Pancreas (tissue), 10 donors: ENCODE measurements at places on chromosomes 4 and X. TPM values are rescaled to one million over a fixed set of nuclear protein-coding genes. Genes with fewer than 3 reads are reported as not detected.

Gene TBX22
- not detected for polyA plus RNA-seq

Gene SHROOM2
- 3.8 TPM for polyA plus RNA-seq

DNA sequence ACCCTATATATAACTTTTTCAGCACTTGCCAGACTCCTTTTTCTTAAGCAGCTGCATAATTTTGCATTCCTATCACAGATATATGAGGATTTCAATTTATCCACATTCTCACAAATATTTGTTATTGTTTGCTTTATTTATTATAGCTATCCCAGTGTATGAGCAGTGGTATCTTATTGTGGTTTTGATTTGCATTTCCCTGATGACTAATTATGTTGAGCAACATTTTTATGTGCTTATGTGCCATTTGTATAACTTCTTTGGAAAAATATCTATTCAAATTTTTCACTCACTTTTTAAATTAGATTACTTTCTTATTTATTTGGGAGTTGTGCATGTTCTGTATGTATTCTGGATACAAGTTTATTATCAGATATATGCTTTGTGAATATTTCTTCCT, 361.9 kb downstream of the KCTD8 start:
- no peaks in the 10 kb centered on the region for H3K36me3 ChIP-seq
- no peak for DNase-seq
- no peak overlapping the region for H3K27ac ChIP-seq
- H3K4me1 ChIP-seq = no peaks in the 10 kb centered on the region
- no peak overlapping the region for H3K4me3 ChIP-seq
- no peaks in the 10 kb centered on the region for H3K27me3 ChIP-seq

- DNase-seq = no peak
- H3K4me1 ChIP-seq = no peaks in the 10 kb centered on the region
- no peaks in the 10 kb centered on the region for H3K36me3 ChIP-seq
- no peak overlapping the region for H3K4me3 ChIP-seq
Measured at GRCh38 chrX:71183341-71183740, 38.7 kb downstream of the NLGN3 start.

Gene KLB
- polyA plus RNA-seq = 0.94 TPM

DNA sequence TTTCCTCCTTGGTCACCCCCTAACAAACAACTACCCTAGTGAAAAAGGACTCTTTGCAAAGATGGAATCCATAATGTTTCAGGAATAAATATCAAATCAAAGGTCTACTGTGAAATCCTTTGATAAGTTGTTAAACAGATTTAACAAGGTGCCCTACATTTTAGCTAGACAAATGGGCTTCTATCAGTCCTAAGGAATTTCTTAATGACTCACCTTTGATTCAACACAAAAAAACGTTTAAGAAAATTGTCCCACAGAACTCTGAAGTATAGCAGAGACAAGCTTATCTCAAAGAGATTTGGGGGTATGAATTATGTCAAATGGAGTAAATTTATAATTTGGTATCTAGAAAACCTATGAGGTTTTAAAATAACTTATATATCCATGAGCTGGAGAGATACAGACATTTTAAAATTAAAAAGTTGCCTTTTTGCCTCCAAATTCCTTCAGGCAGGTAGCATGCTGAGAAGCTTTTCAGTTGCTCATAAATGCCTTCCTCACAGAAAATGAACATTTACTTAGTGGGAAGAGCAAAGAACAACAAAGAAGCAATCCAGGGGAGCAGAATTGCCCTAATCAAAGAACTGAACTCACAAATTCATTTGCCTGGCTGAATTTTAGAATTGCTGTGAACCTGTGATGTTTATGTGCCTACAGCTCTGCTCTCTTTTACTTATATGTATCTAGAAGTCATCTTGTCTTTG, 649.3 kb downstream of the STPG2 start:
- H3K27me3 ChIP-seq = no peaks in the 10 kb centered on the region
- no peaks in the 10 kb centered on the region for H3K36me3 ChIP-seq
- H3K27ac ChIP-seq = no peak overlapping the region
- DNase-seq = no peak
- no peaks in the 10 kb centered on the region for H3K4me1 ChIP-seq
- no peak overlapping the region for H3K4me3 ChIP-seq

Gene COX7B2
- not detected for polyA plus RNA-seq

Gene PAGE2
- polyA plus RNA-seq = not detected

Gene DGKK
- not detected for polyA plus RNA-seq

Gene KLHL4
- polyA plus RNA-seq = 0.21 TPM

GRCh38 chr4:120923207-120923522, 639 bp upstream of the PRDM5 start:
- H3K36me3 ChIP-seq = no peaks in the 10 kb centered on the region
- H3K4me3 ChIP-seq = peak overlapping the region; percentile 80
- peaks cover 32% of the 10 kb centered on the region for H3K4me1 ChIP-seq
- peak overlapping the region; percentile 92 for H3K27ac ChIP-seq
- H3K27me3 ChIP-seq = no peaks in the 10 kb centered on the region

DNA sequence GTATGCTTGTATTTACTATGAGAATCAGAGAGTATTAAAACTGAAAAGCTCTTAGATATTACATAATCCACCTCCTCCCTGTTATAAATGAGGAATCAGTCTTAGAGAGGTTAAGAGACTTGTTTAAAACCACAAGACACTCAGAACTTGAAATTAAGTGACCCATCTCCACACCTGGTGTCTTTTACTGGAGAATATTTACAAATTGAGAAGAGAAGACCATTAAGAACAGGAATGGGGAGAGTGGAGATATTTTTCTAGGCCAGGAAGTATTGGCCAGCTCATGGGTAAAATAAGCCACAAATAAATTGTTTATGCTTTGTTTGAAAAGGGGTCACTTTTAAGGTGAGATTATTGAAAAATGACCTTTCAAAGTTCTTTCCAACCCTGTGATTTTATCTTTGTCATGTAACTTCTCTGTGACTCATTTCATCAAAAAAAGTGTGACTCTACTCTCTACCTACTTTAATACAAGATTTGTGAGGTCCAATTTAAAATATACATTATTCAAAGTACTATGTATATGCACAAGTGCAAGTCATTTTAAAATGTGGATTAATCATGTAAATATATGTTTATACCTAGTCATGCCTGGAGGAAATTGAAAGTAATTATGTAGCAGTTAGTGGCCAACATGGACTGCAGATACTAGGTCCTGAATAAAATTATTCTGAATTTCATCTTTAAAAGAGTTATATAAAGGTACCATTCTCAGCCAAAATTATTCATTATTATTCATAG, 15.9 kb upstream of the COX7B2 start:
- no peaks in the 10 kb centered on the region for H3K36me3 ChIP-seq
- no peak overlapping the region for H3K4me3 ChIP-seq
- H3K4me1 ChIP-seq = no peaks in the 10 kb centered on the region
- DNase-seq = no peak
- peaks cover 6% of the 10 kb centered on the region for H3K27me3 ChIP-seq

DNA sequence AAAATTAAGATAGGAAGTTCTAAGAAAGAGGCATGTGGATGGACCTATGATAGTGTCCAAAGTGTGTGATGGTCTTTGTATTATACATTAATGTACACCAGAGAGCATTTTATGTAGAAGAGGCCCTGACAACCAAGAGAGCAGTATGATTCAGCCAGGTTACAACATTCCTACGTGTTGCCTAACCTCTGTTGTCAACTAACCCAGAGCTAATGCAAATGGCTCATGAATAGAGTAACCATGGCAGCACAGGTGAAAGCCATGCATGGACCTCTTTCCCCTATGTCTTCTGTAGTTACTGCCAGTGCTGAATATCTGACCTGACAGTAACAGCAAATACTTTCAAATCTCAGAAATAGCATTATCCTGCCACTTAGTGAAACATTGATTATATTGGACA, 255.6 kb downstream of the NDST4 start:
- H3K36me3 ChIP-seq = no peaks in the 10 kb centered on the region
- H3K27ac ChIP-seq = no peak overlapping the region
- no peak for DNase-seq
- H3K4me1 ChIP-seq = no peaks in the 10 kb centered on the region
- H3K4me3 ChIP-seq = no peak overlapping the region
- no peaks in the 10 kb centered on the region for H3K27me3 ChIP-seq
